Effector CD8-positive, alpha-beta T cell (primary cell): ENCODE measurements at places on chromosomes 7 and 10.

GRCh38 chr7:155224116-155224811, 73.4 kb upstream of the INSIG1 start:
- no peak for DNase-seq

DNA sequence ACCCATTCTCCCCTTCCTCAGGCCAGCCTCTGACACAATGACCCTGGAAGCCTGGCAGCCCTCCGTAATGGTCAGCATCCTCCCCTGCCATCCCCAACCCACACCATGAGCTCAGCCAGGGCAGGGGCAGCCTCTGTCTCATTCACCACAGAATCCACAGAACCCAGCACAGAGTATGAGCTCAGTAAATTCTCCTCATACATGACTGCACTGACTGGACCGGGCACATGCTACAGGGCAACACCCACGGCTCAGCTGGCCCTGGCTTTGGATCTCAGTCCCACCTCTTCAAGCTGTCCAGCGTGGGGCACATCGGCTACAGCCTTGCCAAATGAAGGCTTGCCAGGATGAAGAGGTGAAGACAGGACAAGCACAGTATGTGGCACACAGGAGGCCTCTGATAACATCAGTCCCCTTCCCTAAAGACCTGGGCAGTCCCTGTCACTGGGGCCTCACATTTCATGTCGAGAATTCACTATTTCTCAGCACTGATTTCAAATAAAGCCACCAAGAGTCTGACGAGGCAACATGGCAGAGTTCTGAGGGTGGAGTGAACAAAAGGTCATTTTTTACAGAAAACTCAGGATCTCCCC, 7.9 kb downstream of the GPRIN2 start:
- no peak for DNase-seq

- no peak for DNase-seq
Measured at GRCh38 chr10:31000867-31001266, 30.8 kb downstream of the ZNF438 start.

DNA sequence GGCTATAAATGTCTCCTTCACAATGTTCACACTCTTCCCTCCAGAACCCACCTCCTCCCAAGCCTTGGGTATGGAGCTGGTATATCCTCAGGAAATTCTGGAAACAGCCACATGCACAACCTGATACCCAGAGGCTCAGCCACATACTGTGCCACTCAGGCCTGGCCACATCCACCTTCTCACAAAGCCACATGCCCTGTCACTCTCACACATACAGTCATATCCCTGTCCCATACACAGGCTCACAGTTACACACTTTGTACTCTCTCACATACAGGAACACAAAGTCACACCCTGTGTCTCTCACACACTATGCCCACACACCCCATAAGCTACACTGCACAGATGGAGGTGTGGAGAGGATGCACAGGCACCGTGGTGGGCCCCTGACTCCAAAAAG, 10.1 kb downstream of the KCNIP2 start:
- no peak for DNase-seq

DNA sequence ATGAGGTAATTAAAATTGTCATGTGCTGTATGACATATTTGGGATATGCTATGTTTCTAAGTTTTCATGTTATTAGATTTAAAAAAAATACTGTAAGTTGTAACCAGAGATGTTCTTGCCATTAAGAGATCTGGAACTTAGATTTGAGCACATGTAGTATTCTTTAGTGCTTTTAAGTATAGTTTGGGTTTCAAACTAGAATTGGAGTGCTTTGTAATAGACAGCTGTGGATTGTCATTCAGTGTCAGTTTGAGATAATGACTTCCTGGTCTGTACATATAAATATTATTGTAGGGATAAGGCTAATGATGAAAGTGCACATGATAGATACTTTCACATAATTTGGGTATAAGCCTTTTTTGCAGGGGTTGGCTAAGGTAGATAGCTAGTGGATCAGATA, 936.2 kb downstream of the CNTNAP2 start:
- no peak for DNase-seq

DNA sequence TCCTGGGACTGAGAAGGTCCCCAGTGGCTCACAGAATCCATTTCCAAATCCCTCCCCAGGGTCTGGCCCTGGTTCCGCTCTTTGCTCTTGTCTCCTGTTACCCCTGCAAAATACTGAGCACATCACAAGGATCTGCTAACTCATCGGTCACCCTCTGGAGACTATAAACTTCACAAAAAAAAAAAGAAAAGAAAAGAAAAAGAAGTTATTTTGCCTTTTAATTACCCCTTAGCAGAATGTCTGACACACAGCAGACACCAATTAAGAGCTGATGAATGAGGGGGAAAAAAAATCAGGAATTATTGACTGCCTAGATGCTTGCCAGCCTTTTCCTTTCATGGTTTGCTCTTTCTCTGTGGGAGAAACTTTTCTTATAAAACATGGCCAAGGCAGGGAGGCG, 578.7 kb downstream of the GRID1 start:
- no peak for DNase-seq

DNA sequence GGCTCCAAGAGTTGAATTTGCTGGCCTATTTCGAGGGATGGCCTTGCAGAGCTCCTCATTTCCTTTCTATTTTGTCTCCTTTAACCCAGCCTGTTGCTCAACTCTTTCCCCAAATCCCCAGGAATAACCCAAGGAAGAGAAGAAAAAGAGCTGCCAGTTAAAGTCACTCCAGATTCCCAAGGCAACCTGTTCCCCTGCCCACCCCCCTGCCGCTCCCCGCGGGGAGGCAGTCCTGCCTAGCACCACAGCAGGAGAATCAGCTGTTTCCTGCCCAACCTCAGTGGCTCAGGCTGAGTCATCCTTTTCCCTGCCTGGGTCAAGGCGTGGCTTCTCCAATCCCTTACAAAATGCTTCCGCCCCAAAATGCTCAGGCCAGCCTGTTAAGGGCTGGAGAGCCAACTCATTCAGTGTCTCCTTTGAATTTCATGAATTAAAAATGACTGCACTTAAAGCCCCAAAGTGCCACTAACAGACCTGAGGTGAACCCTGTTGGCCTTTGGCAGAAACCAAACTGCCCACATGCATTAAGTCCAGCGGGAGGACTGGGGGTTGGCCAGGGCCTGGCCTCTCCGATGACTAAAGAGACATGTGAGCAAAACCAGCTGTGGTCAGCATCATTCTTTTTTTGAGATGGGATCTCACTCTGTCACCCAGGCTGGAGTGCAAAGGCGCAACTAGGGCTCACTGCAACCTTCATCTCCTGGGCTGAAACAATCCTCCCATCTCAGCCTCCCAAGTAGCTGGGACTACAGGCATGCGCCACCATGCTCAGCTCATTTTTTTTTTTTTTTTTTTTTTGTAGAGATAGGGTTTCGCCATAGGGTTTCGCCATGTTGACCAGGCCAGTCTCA, 83.2 kb upstream of the KIF5B start:
- DNase-seq: no peak

DNA sequence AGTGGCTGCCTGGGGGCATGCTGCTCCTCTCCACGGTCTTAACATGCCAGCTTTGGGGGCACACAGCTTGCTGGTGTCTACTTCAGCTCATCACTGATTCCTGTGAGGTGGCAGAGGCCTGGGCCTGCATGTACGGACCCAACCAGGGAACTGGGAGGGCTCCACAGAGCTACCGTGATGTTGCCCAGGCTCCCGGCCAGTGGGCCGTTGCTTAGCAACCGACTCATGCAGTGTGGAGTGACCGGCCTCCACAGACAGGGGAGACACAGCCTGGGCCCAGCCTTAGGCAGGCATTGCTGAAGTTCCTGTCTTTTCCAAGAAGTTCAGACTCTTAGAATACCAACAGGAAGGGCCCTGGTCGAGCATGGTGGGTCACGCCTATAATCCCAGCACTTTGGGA, 25.8 kb upstream of the SH2B2 start:
- no peak for DNase-seq

DNA sequence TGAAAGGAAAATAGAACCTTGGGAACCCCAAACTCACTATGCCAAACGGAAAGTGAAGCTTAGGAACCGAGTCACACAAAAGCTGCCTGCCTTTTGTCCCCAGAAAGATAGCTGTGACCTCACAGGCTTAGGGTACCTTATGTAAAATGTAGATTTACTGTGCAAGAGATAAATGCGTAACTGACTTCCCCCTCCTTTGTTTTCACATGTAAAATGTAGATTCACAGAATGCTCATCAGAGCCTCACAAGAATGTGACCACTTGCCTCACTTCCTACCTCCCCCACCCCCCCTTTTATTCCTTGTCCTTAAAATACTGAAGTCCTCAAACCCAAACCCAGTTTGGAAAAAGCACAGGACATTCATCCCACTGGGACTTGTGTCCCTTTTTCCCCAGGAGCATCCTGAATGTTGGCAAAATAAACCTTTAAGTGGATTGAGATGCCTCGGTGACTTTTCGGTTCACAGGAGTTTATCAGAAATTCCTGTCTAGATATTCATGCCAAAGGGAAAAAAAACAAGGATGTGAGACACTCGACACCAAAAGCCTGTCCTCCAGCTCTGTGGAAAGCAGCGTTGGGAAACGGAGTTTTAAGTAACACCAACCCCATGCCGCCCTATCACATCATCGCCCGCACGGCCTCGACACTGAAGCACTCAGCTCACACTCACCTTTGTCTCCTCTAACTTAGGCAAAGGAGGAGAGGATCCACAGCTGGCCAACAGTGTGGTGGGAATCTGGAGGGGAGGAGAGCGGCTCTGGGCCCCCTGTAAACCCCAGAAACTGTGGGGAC, 45.9 kb downstream of the SVIL start:
- DNase-seq: no peak

- no peak for DNase-seq
Measured at GRCh38 chr10:30189238-30189580, 129.8 kb upstream of the JCAD start.

- no peak for DNase-seq
Measured at GRCh38 chr10:15197276-15197675, 28.8 kb upstream of the NMT2 start.

DNA sequence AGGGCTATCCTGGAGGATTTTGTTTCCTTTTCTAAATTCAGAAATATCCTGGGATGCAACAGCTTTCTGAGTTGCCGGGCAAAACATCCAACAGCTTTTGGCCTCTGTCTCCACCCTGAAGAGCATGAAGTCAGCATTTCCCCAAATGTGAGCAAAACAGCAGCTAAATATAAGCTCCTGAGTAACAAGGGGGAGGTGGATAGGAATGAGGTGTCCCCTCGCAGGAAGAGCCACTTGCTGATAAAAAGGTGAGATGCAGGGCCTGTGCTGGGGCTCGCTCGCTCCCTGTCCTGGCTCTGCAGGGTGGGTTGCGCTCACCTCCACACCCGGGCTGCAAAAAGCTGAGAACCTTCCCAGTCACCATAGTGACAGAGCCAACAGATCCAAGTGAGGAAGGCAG, 264.3 kb downstream of the ZEB1 start:
- no peak for DNase-seq

DNA sequence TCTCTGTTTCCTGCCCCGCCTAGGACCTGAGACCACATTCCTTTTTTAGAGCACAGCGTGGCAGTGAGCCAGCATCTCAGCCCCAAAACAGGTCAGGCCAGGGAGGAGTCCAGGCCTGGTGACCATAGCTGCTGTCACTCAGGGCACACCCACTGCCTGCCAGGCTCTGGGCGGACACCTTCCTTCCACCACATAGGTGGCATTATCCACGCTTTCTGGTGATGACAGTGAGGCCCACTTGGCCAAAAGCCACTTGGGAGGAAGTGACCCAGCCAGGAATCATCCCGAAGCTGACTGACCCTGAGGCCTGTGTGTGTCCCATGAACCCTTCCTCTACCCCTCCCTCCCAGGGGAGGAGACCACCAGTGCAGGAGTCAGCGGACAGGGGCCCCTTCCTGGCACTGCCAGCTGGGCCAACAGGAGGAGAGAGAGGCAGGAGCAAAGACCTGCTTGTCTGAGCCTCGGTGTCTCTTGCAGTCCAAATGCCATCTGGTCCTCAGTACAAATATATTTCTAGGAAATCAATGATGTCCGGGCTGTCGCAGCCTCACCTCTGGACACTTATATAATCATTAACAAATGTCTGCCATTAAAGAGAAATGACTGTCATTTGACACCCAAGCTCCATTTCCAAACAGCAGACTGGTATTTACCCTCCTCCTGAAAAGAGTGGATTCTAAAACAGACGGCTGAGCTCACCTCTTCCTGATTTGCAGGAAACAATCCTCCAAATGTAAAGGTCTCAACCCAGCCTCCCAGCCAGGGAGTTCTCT, 63.0 kb downstream of the ABRAXAS2 start:
- DNase-seq: no peak

GRCh38 chr10:91051829-91052228, 130.9 kb upstream of the ANKRD1 start:
- DNase-seq: no peak

- no peak for DNase-seq
Measured at GRCh38 chr7:141598408-141598807, 47.2 kb downstream of the AGK start.
